OCI-M1 (cell line): ENCODE measurements at places on chromosomes 5 and 9.

DNA sequence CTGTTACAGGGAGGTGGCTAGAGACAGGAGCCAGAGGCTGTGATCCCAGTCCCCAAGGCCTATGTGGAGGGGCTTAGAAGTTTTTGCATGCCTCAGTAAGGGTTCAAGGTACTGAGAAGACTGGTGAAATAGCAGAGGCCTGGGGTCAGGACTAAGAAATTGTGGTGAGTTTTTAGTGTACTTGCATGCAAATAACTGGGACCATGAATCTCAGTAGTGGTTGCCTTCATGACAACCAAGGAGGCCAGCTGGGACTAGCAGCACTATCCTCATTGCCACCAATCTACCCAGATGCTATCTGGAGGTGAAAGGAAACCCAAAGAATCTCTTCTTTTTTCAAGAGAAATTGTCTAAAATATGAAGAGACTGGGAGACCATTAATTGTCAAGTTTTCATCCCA is 395.1 kb downstream of the CETN3 start:
- no peak for DNase-seq

DNA sequence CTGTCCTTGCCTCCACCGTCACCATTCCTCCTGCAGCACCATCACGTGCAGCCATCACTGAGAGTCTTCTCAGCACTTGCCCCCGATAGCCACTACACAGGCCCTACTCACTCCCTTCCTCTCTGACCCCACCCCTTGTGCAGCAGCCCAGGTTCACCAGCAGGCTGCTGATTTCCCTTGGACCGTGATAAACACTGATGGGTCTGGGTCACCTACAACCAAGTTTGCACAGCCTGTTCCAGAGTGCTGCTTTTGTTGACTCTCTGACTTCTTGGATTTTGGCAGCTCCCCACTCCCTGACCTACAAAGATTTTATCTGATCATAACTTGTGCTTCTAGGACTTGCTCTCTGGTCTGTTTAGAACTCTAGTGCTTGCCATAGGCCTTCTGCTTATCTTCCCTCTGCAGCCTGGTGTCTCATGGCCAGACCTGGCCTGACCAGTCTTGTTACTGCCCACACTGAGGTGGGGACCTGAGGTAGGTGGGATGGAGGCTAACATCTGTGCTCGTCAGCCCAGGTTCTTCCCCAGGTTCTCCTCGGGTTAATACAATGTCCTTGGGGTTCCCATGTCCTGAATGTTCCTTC is 109.3 kb downstream of the TARS1 start:
- peak; percentile 8 for DNase-seq

- DNase-seq, result no peak
These were observed 101.8 kb downstream of the TMEM167A start for GRCh38 chr5:82975396-82975795.

DNA sequence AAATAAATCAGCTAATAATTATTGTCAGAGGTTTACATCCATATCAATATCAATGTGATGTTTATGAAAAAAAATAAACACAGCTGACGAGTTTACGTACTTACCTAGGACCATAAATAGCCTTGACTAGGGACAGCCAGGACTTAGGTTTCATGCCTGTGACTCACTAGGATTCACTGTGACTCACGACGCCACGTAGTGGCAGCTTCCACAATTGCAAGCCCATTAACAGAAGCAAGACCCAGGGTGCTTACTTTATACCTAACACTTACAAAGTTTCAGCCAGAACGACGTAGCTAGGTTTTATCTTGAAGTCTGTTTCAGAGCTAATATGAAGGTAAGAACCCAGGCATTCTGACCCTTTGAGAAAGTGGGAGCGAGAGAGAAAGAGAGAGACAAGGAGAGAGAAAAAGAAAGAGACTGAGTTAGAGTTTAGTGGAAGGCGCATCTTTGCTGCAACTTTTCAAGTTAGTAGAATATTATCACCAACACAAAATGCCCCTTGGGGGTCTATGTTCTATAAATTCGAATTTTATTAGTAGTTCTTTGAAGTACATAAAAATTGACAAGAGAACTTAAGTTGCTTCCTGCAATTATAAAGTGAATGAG is 191.2 kb downstream of the GNA14 start:
- peak; percentile 94 for DNase-seq

- peak; percentile 55 for DNase-seq
These were observed 437.5 kb downstream of the TMEM232 start for GRCh38 chr5:110288766-110289511.

GRCh38 chr5:44646016-44646415 is 162.7 kb upstream of the MRPS30 start:
- DNase-seq, result no peak

DNA sequence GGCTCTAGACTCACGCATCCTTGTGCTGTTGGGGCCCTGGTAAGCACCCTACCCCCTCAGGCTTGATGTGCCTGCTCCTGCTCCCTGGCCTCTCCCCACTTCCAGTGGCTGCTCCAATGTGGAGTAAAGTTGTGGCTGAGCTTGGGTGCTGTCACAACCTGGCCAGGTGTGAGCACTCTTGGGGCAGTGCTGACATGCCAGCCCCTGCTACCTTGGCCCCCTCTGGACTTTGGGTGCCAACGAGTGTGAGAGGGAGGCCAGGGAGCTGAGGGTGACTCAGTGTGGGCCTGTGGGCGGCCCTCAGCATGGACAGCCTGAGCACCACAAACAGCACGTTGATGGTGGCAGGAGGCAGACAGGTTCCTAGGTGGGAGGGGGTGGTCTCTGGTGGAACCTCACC is 870.2 kb upstream of the C9orf72 start:
- DNase-seq, result no peak

- DNase-seq, result no peak
These were observed 298.3 kb downstream of the BNC2 start for GRCh38 chr9:16572005-16572734.

DNA sequence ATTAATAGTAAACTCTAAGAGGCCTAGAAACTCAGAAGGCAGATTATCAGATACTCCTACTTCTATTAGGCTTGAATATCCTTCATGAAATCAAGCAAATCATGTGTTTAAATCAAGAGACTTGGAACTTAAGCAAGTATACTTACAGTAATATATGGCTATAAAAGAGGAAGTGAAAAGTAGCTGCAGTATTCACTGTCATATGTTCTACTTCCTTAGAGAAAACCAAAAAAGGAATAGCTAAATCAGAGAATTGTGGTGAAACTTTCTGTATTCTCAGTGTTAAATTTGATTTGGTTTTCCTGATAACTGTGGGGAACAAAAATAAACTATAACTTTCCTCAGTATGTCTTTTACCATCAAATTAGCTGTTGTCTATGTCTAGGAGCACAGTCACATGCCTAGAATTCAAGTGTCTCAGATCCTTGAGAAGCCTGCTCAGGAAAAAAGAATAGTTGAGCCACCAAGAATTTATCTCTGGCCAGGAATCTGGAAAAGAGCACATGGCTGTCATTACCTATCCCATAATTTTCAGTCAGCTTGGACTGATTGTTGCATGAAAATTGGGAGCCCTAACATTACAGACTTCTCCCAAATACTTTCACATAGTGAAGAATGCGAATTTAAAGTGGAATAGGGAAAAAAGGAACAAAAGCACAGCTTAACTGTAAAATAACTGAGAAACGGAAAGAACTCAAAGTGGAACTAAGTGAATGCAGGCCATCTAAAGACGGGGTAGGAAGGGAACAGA is 1.7 kb downstream of the FKBP15 start:
- peak; percentile 75 for DNase-seq

DNA sequence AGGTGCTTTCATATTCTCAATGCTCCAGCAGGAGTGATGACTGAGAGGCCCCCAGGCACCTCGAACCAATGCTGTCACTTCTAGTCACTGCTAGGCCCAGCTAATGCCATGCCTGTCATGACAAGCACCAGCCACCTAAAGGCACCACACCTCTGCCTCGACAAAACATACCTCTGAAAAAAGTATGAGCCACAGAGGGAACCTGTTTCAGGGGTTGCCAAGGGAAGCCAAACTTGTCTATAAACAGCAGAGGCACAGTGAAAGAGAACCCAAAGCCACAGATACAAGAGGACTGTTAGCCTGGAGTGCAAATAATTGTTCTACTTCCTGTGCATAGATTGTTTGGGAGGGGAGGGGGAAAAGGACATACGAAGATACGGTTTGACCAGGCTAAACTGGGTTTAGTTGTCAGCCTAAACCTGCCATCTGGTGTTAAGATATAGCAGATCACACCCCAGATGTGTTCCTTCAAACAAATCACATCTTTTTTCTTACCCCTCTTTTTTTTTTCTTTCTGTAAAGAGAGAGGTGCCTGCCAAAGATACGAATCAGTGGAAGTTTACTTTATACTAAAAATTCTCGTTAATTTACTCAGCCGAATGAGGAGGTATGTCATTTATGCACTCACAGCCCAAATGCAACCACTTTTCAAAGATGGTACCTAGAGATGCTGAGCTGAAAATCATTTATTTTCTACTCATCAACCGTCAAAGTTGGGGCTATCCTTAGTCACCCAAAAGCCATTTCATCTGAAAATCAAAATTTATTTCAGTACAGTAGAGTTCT is 45.7 kb downstream of the BNC2 start:
- DNase-seq, result peak; percentile 5

DNA sequence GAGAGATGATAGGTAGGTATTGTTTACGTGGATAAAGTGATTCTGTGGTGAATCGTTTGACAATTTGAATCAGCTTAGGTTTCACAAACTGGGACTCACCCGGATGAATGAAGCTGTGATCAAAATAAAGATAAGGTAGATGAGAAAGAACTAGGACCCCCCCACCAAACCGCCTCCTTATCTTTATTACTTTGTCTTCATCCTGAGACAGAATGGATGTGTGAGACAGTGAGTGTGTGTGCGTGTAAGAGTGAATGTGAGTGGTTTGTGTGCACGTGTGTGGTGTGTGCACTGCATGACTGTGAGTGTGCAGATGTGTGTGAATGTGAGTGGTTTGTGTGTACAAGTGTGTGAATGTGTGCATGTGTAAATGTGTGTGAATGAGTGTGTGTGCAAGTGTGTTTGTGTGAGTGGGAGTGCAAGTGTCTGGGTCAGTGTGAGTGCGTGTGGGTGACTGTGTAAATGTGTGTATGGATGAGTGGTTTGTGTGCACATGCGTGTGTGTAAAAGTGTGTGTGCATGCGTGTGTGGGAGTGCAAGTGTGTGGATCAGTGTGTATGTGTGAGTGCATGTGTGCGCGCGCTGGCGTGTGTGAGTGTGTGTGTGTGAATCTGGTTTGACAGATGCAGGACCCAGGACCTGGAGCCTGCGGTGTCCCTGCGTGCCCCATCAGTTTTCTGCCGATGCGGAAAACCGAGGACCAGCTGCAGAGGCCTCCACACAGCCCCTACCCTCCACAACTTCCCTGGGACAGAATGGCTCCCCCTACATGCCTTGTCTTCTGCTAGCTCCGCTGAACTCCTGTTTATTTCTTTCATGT is 11.4 kb upstream of the ENG start:
- DNase-seq, result peak; percentile 31

DNA sequence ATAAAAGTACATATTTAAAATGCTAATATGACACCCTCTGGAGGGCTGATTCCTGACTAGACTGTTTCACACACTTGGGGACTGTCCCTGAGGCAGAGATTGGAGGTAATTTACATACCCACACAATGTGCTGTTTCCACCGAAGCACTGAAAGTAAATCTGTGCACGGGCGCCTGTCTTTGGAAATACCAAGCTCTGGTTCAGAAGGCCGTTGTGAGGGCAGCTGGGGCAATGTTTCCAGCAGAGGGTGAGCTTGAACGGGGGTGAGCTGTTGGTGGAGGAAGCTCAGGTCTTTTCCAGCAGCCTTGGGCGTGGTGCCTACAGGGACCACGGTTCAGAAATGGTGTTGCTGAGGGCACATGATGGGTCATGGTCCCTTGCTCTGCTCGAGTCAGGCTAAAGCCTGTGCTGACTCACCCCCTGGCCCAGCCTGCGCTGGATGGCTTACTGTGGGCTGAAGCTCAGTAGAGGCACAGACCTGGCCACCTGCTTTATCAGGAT is 25.8 kb upstream of the HMCN2 start:
- no peak for DNase-seq

DNA sequence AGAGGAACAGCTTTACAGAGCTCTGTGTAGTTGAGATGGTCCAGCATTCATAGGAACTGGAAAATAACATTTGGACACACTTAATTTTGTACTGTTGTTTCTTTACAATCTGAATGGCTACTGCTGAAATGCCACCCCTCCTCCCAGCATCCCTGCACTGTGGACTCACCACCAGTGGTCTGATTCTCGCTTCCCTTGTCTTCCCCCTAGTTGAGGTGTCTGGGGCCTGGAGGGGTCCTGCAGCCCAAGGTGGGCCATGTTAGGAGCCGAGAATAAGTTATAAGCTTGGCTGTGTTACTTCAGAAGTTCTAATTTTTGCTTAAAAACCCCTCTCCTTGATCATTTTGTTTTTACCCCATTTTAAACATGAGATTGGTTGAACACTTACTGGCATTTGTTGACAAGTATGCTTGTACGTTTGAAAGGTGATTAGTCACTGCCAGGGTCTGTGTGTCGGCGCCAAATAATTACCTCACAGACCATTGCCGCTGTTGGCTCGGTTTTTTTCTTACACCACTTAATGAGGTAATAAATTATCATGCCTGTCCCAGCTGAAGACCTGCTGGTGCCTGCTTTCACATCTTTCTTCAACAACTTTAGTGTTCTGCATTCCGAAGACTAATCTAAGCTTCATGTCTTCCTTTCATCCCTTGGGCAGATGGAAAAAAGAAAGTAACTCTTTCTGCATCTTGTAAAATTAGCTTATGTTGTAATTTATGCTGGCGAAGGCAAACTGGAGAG is 65.8 kb downstream of the MCCC2 start:
- no peak for DNase-seq
